ENCODE measurements at places on chromosomes 4 and X.

DNA sequence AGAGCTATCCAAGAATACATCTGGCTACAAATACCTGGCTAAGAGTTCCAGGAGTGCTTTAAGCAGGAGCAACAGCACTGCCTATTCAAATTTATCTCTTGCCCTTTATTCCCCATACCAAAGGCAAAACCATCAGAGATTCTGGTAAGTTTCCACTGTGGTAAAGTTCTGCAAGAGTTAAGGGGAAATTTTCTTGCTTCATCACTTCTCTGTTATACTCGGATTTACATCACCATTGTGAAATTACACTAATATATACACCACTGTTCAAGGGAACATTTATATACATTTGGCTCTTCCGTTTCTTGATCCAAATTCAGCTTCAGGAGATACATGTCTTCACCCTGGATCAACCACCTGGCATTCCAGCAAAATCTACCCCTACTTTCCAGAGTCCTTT lies 70.8 kb upstream of the PTPN13 start:
- DNase-seq, result peak; percentile 89

DNA sequence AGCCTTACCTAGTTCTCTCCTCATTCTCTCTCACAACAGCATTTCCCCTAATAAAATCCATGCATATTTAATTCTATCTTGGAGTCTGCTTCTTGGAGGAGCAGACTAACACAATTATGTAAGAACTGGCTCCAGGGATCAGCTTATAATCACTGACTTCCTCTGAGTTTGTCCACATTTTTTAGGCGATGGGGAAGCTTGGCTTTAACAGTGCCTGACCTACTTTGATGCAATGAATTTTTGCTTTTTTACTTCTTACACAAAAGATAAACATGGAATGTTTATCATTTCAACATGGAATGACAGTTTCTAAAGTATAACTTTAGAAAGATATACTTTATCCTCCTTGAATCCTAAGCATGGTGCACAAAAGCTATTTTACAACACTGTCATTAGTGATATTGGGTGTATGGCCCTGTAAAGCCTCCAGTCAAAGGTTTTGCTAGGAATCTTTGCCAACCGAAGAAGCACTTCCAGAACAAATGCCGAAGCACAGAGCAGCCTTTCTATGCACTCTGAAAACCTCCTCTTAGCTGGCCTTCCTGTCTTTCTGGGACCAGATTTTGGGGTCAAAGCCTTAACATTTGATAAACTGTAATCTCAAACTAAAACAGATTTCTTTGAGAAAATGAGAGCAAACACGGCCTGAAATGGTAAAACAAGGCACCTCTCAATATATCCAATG lies 736 bp downstream of the BDH2 start:
- peak; percentile 16 for DNase-seq

DNA sequence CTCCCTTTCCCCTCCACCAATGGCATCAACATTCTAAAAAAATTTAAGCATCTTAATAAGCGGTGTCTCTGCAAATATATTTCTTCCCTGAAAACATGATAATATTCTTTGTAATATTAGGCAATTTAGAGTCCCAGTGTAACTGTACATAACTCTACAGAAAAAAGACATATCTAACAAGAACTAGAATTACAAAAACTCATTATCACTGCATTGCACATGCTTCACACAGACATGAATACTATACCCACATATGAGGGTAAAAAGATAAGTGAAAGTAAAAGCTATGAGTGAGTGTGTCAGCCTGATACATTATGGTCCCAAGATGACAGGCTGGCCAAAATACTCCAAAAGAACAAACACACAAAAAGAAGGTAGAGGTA lies 2.4 kb upstream of the FGB start:
- no peak for DNase-seq

- DNase-seq, result no peak
Measured at GRCh38 chrX:63281465-63281864, 69.7 kb downstream of the SPIN4 start.

GRCh38 chr4:109444182-109444844 lies 10.7 kb downstream of the SEC24B start:
- peak; percentile 36 for DNase-seq

- no peak for DNase-seq
Measured at GRCh38 chrX:133468051-133468450, 52.8 kb upstream of the GPC4 start.

GRCh38 chr4:23590431-23590830 lies 299.4 kb downstream of the PPARGC1A start:
- no peak for DNase-seq

DNA sequence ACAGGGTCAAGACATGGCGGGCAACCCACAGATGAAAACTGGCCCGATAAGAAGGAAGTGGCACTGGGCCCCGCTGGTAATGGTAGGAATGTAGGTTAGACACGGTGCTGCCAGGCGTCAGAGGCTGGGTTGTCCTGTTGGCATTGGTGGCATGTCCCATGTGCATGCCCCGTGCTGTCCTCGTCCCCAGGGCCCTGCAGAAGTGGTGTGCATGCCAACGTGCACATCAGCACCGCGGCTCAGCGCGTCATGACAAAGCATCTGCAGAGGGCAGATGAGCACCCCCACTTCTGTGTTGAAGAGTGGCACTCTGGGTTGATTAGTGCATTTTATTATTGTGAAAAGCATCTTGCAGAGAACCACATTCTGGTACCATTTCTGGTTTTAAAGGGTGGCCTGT lies 35.6 kb downstream of the NELFA start:
- DNase-seq, result no peak

DNA sequence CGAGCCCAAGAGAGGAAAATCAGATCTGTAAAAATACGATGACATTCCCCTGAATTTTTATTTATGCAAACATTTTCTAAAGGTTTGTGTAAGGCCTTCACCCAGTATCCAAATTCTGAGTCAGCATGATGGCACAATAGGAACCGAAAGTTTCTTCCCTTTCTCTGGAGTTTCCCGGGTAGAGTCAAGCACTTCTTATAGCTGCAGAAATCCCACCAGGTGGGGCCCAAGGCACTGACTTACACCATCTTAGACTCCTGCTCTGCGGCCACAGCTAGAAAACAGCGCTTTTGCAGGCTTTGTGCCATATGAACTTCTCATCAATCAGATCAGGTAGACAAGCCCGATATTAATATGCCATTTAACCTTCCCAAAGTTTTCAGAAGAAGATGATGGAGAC lies 13.4 kb downstream of the LEF1 start:
- DNase-seq, result peak; percentile 7

- DNase-seq, result no peak
Measured at GRCh38 chr4:169668069-169668721, 47.8 kb downstream of the CLCN3 start.

DNA sequence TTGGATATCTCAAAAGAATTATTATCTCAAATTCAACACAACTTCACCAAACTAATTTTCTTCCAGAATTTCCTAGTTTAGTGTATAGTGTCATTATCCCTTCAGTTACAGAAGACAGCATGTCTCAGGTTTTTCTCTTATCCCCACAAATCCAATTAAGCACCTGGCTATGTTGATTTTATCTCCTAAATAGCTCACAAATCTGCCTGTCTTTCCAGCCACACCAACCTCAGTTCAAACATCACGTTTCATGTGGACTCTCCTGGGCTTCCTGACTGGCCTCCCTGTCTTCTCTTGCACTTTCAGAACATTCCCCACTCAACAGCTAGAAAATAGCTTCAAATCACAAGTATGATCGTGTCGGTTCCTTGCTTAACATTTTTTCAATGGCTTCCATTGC lies 14.8 kb downstream of the STK32B start:
- no peak for DNase-seq

DNA sequence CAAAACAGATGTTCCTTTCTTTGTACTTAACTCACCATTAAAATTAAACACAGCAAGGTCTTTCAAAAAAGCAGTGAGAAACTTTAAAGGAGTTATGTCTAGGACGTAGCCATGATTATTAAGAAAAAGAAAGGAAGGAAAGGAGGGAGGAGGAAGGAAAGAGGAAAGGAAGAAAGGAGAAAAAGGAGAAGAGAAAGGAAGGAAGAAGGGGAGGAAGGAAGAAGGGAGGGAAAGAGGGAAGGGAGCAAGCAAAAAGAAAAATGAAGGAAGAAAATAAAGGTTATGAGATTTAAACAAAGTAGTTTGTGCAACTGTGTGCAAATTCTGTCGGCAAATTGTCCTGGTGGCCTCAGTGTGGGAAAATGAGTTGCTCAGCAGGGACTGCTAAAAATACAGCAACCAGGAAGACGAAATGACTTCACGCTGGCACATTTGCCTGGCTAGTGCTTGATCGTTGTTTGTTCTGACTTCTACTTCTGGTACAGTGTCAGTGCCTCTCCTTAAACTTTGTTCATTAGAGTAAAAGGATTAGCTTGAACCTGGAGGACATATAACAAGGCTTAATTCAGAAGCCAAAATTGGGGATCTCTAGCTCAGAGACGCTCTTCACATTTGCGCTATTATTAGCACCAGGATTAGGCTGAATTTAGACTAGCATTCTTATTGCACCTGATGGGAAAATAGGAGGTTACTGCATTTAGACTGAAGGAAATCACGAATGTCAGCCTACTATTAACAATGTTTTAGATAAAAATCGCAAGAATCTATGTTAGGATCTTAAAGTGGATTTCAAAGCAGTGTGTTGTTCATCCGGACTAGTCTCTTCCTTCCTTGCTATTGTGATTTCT lies 81.2 kb downstream of the DCK start:
- DNase-seq, result no peak

DNA sequence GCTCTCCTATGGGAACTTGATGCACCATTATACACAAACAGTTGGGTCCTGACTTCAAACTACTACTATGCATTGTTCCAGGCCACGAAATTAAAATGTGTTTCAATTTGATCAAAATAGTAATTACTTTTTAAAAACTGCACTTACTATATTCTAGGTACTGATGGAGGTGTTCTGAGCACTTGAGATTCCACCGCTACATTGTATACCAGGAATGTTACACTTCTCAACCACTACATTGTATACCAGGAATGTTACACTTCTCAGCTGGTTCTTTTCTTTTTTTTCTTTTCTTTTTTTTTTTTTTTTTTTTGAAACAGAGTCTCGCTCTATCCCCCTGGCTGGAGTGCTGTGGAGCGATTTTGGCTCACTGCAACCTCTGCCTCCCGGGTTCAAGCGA lies 77.9 kb downstream of the ELOVL6 start:
- no peak for DNase-seq

DNA sequence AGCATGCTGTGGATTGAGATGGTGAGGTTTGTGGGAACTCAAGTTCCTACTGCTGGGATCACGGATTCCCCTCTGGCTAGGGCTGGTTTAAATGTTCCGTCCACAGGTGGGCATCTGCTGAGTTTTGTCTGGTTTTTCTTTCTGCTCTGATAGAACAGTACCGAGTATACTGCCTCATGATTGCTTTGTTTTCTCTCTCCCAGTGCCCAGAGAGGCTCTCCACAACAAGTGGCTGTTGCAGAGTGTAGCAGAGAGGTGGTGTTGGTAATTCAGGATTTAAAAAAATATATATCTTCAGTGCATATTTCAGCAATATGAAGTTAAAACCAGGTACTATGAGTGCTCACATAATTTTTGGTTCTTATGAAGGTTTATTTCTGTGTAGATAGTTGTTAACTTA lies 213.7 kb downstream of the TEX13C start:
- no peak for DNase-seq

GRCh38 chr4:71066737-71067716 lies 73.6 kb downstream of the DCK start:
- no peak for DNase-seq

- DNase-seq, result no peak
Measured at GRCh38 chr4:147643616-147644015, 26.4 kb downstream of the TMEM184C start.

GRCh38 chr4:120865985-120866384 lies 56.5 kb downstream of the PRDM5 start:
- DNase-seq, result no peak

GRCh38 chr4:151426513-151426912 lies 17.5 kb downstream of the FHIP1A start:
- DNase-seq, result no peak

DNA sequence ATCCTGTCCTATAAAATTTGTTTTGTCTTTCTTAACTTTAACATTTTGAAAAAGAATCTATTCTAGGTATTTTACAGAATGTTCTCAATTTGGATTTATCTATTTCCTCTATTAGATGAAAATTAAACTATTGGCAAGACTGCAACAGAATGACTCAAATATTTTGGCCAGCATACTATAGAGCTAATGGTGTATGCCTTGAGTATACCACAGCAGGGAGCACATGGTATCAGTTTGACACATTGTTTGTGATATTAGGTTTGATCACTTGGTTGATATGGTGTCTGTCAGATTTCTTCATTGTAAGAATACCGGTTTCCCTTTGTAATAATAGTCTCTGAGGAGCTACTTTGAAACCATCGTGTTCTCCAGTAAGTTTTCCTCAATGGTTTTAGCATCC lies 87.8 kb upstream of the NPNT start:
- no peak for DNase-seq

DNA sequence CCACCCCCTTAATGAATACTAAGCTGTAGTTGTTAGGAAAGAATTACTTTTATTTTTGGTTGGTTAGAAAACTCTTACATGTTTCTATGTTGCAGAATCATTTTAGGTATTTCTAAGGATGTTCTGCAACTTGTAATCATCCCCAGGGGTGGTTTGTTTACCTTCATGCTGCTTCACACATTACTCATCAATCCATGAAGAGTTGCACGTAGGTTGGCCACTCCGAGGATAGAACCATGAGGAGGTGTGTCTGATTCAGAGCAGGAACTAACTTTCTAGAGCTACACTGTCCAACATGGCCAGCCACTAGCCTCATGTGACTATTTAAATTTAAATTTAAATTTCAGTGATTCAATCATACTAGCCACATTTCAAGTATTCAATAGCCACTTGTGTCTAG lies 127.2 kb upstream of the FRMPD4 start:
- DNase-seq, result no peak

- no peak for DNase-seq
Measured at GRCh38 chr4:157128395-157128794, 52.4 kb downstream of the GLRB start.

DNA sequence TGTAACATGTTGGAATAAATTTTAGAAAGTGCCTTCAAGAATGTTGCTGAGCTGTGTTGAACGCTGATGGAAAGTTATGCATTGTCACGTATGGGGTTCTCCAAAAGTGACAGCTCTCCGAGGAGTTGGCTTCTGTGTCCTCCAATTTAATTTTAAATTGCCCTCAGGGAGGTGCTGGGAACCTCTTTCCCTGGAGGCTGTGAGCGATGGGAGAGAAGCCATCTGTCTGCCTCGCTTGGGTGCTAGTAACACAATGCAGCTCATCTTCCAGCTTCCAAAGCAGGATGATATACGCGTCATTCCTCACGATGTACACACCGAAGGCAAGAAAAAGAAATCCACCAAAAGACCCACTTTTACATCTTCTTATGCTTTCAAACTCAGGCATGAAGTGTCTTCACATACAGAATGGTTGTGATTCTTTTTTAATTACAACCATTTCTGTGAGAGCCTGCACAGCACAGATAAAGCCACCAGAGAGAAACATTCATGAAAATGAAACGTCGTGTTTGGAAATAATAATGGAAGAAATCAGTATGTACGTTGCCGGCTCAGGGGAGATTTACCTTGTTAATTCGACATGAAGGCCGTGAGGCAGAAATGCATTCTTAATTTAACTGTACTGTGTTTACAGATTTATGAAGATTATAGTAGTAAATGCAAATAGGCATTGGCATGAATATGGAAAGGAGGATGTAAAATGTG lies 218.9 kb downstream of the ASMT start:
- no peak for DNase-seq
